ENCODE measurements at places on chromosomes 12 and 14.

- DNase-seq, result no peak
Measured at GRCh38 chr14:69538766-69539165, 35.9 kb downstream of the CCDC177 start.

DNA sequence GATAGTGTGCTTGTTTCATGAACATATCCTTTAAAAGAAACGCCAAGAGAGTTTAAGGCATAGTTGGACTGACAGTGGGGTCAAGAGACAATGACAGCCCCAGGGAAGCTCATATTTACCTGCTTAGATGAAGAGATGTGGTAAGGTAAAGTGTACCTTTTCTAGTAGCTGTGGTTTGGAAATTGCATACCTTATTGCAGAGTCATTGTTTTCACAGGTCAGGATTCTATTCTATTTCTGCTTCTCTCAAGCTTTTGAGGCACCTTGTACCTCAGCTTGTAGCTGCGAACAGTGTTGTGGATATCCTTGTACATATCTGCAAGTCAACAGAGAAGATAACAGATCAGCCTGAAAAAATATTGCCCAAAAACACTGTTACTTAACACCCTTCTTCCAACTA lies 47.7 kb downstream of the ATP6V1D start:
- no peak for DNase-seq

GRCh38 chr14:68897559-68898155 lies 81.4 kb downstream of the ACTN1 start:
- no peak for DNase-seq

GRCh38 chr12:31516702-31517101 lies 74.2 kb downstream of the DENND5B start:
- DNase-seq, result no peak
